ENCODE measurements at places on chromosomes 4 and X.

DNA sequence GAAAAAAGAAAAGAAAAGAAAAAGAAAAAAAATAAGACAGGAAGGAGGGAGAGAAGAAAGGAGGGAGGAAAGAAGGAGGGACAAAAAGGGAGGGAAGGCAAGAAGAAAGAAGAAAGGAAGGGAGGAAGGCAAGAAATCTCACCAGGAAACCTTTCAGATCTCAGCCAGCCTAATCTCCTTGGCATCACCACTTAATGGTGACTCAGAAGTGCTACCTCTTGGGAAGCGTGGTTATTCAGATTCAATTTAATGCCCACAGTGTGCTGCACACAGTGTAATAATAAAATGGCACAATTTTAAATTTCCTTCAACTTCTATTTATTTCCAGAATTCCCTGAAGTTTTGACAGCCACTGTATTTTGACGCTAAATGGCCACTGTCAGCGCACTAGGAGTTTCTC is 50.3 kb downstream of the DKK2 start:
- no peak for DNase-seq

GRCh38 chr4:80732010-80732409 is 298.5 kb upstream of the BMP3 start:
- no peak for DNase-seq

- no peak for DNase-seq
These were observed 115.4 kb downstream of the STPG2 start for GRCh38 chr4:98027827-98028226.

GRCh38 chr4:147854154-147854553 is 122.3 kb downstream of the ARHGAP10 start:
- DNase-seq = no peak

GRCh38 chrX:130758072-130758471 is 144.9 kb downstream of the ENOX2 start:
- DNase-seq = no peak

GRCh38 chr4:84790769-84791565 is 175.5 kb downstream of the WDFY3 start:
- DNase-seq = no peak

DNA sequence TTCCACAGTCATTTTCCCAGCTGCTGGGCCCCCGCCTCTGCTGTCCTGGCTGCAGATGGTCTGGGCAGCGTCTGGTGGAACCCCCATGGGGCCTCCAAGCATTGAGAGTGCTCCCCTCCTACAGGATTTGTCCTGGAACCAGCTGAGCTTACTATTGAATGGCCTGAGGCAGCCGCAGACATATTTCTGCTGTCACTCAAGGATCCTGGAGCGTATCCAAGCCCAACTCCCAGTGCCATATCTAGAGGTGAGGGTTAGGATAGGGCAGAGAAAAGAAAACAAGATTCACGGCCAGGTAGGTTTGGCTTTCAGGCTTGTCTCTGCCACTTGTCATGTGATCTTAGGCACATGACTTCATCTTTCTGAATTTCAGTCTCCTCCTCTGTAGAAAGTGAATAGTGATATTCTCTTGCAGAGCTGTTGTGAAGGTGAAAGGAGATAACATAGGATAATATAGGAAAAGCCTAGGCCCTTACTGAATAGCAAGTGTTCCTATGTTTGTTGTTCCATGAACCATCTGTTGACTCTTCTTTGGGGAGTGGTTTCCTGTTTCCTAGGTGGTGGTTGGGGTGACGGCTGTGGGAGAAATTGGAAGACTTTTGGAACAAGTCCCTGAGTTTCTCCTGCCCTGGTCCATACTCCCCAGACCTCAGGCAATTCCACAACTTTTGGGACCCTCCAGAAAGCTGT is 52.3 kb downstream of the SEPSECS start:
- DNase-seq = no peak

- no peak for DNase-seq
These were observed 8.2 kb downstream of the CASP3 start for GRCh38 chr4:184641022-184641421.

DNA sequence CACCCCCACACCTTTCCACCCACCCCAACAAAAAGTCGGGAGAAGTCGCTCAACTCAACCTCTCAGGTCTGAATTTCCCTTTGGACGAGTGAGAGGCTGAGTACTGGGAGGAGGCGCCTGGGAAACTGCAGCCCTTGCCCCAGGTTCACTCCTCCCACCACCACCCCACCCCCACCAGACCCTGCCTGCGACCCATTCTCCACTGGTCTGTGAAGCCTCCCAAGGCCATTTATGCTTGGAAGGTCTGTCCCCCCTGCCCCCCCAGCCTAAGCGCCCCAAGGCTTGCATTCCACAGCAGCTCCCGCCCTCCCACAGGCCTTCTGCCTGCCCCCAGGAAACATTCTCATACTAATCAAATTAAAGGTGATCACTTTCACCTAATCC is 27.2 kb downstream of the ELF4 start:
- no peak for DNase-seq

DNA sequence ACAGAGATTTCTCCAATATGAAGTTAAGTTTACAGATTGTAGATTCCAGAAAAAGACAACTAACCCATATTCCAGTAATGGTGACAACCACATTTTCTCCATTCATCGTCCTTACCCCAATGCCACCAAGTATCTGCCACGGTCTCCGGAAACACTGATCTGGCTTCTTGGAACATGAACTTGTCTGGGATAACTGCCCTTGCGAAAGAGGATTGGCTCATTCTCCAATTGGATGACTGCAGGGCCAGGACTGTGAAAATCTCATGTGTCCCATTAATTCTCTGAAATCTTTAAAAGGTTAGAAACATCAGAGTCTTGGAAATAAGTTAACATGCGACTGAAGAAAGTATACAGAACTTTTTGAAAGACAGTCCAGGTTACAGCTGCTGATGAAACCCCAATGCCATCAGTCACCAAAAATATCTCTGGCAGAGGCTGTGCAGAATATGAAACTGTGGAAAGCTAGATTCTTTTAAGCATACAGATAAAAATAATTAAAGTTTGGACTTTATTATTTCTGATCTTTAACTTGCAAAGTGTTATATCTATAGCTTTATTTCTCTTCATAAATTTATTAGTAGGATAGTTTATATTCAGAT is 496.9 kb downstream of the PPARGC1A start:
- DNase-seq = no peak

- no peak for DNase-seq
These were observed 406.3 kb downstream of the SPRY1 start for GRCh38 chr4:123802933-123803332.

- DNase-seq = no peak
These were observed 73.6 kb upstream of the QRFPR start for GRCh38 chr4:121454251-121454979.

GRCh38 chr4:142512161-142512560 is 333.9 kb downstream of the INPP4B start:
- no peak for DNase-seq

DNA sequence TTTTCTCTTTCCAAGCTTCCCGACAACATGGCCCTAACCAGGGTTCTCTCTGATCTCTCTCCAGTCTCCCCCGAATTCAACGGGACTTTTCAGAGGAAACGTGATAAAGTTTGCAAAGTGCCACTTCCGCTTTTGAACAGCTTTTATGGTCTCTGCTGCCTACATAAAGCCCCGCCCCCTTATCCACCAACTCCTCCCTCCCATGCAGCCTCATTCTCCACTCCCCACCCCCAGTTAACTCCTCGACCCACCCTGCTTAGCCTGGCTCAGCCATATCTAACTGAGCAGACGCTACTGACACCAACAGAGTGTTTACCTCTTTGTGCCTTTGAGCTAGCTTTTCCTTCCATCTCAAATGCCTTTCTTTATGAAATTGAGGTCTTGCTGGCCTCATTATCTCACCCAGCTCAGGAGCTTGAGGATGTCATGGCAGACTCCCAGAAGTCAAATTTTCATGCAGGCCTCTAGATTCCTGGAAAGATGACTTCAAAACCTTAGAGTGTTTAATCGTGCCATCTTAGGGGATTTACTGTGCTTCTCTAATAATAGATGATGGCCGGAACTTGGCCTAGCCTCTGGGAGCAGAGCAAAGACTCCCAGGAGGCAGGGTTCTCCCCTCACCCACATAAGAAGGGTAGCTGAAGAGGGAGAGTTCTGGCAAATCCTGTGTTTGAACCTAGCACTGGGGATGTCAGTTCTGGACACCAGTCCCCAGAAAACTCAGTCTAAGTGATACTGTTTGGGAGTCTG is 606.0 kb downstream of the BCOR start:
- no peak for DNase-seq

DNA sequence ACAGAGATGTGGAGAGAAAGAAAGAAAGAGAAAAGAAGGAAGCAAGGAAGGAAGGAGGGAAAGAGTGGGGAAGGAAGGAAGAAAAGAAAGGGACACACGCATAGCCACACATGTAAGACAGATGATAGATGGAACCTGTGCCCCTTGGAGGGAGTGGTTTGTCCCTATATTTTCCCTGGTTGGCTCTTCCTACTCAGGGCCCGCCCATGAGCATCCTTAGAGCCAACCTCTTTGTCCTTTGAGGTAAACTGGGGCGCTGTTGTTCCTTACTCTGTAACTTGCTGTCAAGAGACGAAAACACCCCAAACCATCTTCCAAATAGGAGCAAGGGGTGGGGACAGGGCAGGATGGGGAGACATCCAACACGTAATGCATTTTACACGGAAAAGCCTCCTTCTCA is 220.9 kb downstream of the MAML3 start:
- no peak for DNase-seq

DNA sequence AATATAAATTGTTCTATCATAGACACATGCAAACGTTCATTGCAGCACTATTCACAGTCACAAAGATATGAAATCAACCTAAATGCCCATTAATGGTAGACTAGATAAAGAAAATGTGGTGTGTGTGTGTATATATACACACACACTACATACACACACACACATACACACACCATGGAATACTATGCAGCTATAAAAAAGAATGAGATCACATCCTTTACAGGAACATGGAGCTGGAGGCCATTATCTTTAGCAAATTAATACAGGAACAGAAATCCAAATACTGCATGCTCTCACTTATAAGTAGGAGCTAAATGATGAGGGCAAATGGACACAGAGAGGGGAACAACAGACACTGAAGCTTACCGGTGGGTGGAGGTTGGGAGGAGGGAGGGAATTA is 65.2 kb downstream of the MTHFD2L start:
- DNase-seq = no peak

- DNase-seq = peak; percentile 16
These were observed 48.3 kb upstream of the WDR1 start for GRCh38 chr4:10164877-10165283.

GRCh38 chr4:174631901-174632758 is 109.8 kb upstream of the HPGD start:
- DNase-seq = no peak

DNA sequence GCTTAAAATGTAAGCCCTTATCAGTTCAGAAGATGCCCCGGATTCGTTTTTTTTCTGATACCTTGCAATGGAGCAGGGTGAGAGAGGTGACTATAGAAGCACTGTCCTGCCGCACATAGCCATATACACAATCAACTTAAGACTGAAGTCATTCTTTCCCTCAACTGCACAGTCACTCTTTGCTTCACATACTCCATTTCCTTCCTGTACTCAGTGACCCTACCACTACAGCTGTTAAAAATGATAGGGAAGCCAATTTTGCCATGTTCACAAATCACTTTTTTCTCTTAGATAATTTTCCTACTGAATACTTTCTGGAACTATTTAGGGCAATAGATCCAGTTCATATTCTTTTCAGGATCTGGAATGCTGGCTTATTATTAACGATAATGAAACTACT is 300.0 kb downstream of the ANK2 start:
- DNase-seq = no peak

DNA sequence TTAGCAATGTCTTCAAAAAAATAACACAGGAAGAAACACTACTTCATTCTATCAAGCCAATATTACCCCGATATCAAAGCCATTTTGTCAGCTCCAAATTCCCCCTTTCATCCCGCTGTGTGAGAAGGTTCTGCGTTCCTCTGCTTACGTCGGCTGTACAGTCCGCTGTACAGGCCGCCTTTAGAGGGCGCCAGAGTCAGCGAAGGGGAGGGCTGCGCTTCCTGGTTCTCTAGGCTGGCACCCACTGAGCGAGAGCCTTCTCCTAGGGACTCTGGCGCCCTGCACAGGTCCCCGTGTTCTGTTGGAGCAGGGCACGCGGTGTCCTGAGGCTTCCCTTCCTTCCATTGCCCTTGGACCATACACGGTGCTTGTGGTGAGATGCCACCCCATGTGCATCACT is 25.3 kb upstream of the CT45A1 start:
- no peak for DNase-seq

DNA sequence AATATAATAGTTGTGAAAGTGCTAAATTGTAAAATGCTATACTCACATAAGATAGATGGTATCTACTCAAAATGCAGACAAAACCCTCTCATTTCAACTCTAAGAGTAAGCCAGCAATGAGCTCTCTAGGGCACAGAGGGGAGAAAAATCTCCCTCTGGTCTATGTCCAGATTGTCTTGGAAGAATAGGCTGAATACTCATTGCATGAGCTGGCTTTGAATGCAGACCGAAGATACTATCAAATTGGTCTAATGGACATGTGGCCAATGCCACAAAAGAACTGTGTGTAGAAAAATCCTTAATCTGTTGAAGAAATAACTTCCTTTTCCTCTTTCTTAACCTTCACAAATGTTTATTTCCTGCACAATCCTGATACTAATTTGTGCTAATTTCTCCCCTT is 3.5 kb downstream of the ZXDA start:
- DNase-seq = no peak

GRCh38 chr4:10706236-10706635 is 21.7 kb upstream of the CLNK start:
- DNase-seq = peak; percentile 54

GRCh38 chr4:72945719-72946336 is 123.7 kb downstream of the COX18 start:
- no peak for DNase-seq

- no peak for DNase-seq
These were observed 140.0 kb upstream of the MSX1 start for GRCh38 chr4:4719436-4719835.

GRCh38 chr4:99383399-99383798 is 30.9 kb upstream of the ADH1C start:
- DNase-seq = no peak

GRCh38 chrX:114267142-114267541 is 316.7 kb upstream of the HTR2C start:
- DNase-seq = no peak

- DNase-seq = no peak
These were observed 32.1 kb upstream of the MSN start for GRCh38 chrX:65635378-65635777.

- DNase-seq = no peak
These were observed 1056.2 kb downstream of the DMD start for GRCh38 chrX:32155044-32155638.

DNA sequence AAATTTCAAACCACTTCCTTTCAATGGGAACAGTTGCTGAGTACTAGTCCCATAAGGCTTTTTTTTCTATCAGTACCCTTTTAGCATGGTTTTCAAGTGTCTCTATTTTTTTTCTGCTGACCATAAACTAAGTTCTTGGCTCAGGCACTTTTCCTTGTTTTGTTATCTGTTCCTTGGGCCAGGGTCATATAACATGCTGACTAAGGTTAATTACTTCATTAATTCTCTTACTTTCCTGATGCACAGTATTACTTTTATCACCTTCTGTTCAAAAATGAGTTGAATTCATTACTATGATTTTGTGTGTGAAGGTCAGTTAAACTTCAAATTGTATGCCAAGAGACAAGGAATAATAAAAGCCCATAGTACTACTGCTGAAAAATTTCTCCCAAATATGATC is 19.7 kb upstream of the BTC start:
- DNase-seq = no peak

GRCh38 chr4:6189511-6189910 is 10.8 kb downstream of the JAKMIP1 start:
- no peak for DNase-seq

GRCh38 chr4:9781343-9782135 is at the start of gene DRD5:
DRD5 (plus strand) TSS chr4:9781634; CDS start chr4:9782030, 396 bp downstream.
- no peak for DNase-seq

- DNase-seq = no peak
These were observed 22.1 kb downstream of the PDE6B start for GRCh38 chr4:647481-647880.
